KBM-7 (cell line): ENCODE measurements at places on chromosomes 13 and 19.

- DNase-seq, result no peak
Observed at GRCh38 chr19:51695088-51695487, 2.0 kb downstream of the SPACA6 start.

DNA sequence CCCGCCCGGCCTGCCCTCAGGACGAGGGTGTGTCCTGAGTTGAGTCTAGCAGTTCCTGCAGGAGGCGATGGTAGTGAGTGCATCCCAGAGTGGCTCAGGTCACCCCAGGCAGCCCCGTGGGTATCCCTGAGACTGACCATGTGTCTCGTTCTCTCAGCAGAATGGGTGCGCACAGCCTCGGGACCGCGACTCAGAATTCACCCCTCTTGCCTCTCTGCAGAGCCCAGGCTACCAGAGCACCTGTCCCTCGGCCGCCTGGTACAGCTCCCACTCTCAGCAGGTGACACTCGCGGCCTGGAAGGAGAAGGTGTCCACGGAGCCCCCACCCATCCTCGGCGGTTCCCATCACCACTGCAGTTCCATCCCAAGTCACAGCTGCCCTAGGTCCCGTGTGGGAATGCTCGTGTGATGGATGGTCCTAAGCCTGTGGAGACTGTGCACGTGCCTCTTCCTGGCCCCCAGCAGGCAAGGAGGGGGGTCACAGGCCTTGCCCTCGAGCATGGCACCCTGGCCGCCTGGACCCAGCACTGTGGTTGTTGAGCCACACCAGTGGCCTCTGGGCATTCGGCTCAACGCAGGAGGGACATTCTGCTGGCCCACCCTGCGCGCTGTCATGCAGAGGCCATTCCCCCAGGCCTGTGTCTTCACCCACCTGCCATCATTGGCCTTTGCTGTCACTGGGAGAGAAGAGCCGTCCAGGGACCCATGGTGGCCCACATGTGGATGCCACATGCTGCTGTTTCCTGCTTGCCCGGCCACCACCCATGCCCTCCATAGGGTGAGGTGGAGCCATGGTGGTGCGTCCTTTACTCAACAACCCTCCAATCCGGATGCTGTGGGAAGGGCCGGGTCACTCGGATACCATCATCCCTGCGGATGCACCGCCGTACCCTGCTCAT is 87.1 kb upstream of the MCF2L start:
- no peak for DNase-seq

DNA sequence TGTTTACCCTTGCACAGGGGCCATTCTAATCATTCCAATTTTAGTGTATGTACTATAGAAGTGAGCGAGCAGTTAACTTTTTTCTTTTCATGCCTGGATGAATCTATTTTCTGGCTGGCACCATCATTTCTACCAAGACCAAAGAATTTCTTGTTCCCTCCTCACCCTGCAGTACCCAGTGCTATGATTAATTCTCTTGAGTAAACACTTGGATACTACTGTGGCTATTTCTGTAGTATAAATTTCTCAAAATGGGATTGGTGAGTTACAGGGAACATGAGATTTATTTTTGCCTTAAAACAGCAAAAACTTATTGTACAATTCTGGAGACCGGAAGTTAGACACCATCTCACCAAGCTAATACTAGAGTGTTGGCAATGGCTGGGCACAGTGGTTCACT is 7.6 kb downstream of the ZNF446 start:
- DNase-seq, result no peak

- peak; percentile 65 for DNase-seq
Observed at GRCh38 chr19:4909156-4909896, at the start of gene UHRF1. Gene UHRF1 (plus strand): TSS chr19:4909501. CDS start chr19:4910886, 1,385 bp downstream.

- DNase-seq, result no peak
Observed at GRCh38 chr13:40060296-40061007, 405.0 kb downstream of the COG6 start.

- DNase-seq, result no peak
Observed at GRCh38 chr13:71030784-71031183, 836.2 kb downstream of the DACH1 start.
